ENCODE measurements at places on chromosomes 12 and 14.

DNA sequence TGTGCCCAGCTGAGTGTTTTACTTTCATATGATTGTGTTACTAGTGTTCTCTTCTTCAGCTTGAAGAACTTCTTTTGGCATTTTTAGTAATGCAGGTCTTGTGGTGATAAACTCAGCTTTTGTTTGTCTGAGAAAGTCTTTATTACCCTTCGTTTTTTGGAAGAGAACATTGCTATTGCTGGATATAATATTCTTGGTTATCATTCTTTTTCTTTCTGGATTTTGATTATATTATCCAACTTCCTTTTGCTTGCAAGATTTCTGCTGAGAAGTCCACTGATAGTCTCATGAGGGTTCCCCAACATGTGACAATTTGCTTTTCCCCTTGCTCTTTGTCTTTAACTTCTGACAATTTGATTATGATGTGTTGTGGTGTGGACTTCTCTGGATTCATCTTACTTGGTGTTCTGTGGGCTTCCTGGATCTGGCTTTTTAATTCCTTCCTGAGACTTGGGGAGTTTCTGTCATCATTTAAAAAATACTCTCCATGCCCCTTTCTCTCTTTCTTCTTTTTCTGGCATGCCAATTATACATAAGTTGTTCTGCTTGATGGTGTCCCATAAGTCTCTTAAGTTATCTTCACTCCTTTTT is 416.8 kb downstream of the CCDC91 start:
- no peak for DNase-seq

DNA sequence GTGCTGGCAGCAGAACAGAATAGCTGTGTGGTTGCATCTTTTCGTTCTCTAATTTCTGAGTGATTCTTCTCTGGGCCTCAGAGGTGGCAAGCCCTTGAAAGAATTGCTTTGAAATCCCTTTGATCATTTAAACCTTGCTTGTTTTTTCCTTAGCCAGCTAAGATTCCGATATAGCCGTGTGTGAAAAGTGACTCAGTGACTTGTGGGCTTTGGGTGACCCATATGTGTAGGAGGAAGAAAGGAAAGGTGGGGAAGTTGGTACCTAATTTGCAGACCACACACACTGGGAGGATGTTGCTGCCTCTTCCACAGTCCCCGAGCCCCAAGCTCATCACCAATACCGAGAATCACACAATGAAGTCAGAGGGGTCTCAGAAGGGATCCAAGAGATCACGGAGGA is 18.8 kb downstream of the SLC24A4 start:
- no peak for DNase-seq

- DNase-seq = no peak
Measured at GRCh38 chr14:95044463-95045105, 112.7 kb downstream of the DICER1 start.

- DNase-seq = no peak
Measured at GRCh38 chr14:95875831-95876760, 536 bp upstream of the TUNAR start.

DNA sequence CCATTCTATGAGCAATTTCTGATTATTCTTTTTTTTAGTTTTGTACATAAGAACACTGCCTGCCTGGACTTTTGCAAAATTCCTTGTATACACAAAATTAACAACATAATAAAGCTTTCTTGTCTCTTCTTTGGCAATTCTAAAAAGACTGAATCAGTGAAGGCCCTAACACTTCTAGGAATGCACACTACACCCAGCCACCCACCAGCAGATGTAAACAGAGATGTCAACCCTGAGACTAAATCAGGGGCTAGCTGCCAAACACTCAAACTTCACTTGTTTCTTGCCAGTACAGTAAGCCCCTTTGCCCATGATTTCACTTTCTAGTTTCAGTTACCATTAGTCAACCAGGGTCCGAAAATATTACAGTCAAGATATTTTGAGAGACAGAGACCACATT is 15.5 kb downstream of the DCAF5 start:
- DNase-seq = no peak

DNA sequence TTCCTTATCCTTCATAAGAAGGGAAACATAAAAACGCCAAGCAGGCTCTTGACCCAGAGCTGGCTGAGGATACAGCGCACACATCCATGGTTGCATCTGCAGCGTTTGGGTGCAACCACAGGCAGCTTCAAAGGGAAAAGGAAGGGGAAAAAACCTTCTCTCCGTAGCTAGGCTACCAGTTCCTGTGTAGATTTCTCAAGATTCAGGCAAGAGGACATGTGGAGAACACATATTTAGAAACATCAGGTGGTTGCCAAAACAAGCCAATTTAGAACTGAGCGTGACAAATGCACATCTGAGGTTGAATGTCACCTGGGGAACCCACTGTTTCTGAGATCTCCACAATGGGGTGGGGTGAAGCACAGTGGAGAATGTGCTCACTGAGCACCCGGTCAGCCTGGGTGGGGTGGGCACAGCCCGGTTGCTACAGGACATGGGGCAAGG is 78.3 kb upstream of the BDKRB2 start:
- no peak for DNase-seq

DNA sequence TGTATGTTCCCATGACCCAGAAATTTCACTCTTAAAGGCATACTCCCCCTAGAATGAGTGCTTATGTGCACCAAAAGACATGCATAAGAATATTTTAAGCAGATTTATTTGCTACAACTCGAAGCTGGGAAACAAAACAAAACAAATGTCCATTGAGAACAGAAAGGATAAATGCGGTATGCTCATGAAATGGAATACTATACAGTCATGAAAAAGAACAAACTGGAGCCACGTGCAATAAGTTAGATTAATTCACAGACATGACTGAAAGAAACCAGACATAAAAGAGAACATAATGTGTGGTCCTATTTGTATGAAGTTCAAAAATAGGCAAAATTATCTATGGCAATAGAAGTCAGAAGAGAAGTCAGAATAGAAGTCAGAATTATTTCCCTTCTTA is 69.9 kb downstream of the TBX3 start:
- DNase-seq = no peak

- DNase-seq = no peak
Measured at GRCh38 chr12:46920499-46920898, 94.7 kb upstream of the SLC38A4 start.

- DNase-seq = no peak
Measured at GRCh38 chr14:32331206-32331605, 2.1 kb downstream of the AKAP6 start.

- no peak for DNase-seq
Measured at GRCh38 chr14:35927727-35928126, 101.6 kb downstream of the BRMS1L start.

GRCh38 chr12:58502841-58503240 is 417.5 kb downstream of the LRIG3 start:
- DNase-seq = no peak

- DNase-seq = no peak
Measured at GRCh38 chr12:28987538-28988324, 161.3 kb upstream of the FAR2 start.

DNA sequence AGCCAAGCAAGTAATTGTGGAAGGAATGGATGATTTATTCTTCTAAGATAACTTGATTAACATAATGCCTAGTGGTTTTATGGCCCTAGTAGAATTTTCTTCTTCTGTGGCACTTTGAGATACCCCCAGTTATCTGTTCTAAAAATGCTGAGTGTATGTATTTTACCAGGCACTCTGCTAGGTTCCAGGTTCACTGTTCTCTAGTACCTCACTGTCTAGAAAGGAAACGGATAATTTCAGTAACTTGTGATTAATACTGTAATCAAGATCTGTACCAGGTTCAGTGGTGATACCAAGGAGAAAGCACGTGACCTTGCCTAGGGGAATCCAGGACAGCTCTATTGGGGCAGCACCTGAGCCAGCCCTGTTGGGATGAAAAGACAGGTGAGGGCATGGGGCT is 8.0 kb downstream of the ANO6 start:
- no peak for DNase-seq

- no peak for DNase-seq
Measured at GRCh38 chr12:128338386-128339125, 71.6 kb downstream of the TMEM132C start.

DNA sequence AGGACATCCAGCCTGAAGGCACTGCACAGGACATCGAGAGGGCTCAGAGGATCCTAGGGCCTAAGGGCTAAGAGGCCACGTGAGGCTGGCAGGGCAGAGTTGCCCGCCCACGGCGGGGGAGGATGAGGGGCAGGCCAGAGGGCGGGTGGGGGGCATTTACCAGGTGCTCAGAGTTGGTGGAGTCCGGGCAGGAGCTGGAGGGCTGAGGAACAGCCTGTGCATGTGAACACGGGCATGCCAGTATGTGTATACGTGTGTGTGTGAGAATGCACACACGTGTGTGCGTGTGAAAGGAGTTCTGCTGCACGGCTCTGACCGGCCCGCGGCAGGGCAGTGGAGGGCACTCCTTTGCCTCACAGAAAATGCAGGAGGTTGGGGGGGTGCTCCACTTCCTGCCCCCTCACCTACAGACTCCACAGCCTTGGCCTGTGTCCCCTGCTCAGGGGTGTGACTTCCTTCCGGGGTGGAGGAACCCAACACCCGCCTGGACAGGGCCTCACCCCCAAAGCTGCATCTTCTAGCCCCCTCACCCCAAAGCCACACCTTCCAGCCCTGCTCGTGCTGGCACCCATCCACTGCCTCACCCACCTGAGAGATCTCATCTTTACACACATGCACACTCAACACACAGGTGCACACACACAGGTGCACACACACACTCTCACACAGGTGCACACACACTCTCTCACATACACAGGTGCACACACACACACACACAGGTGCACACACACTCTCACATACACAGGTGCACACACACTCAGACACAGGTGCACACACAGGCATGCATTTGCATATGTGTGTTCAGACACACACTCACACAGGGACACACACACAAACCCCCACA is 11.8 kb upstream of the GPR132 start:
- no peak for DNase-seq

DNA sequence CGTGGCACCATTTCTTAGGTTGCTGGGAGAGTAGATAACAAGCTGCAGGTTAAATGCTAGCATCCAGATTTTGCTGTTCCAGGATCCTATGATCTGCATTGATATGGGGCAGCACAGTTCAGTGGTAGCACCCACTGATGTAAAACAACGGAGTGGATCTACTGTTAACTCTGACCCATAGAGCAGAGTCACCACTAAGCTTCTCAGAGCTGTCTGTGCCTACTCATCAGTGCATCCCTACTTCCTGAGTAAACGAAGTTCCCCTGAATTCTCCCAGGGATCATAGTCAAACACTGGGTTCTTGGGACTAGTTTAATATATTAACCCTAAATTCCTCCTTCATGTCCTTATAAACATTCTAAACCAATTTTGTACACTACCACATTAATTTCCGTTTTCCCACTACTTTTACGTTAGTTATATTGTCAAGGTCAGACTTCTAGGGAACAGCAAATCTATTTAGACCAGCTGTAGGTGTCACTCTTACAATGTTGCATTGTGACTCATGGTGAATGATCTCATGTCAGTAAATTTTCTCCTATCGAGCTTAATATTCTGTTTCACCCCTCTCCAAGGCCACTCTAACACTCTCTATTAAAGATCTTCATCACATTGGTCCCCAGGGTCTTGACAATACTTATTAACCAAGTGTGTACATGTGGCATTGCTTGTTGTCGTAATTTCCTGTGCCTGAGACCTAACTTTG is 10.3 kb downstream of the RERGL start:
- DNase-seq = no peak

- peak; percentile 58 for DNase-seq
Measured at GRCh38 chr14:33357225-33358010, 418.7 kb downstream of the NPAS3 start.

GRCh38 chr12:44930972-44931600 is 55.0 kb upstream of the NELL2 start:
- peak; percentile 48 for DNase-seq

GRCh38 chr14:54377501-54377900 is 19.3 kb upstream of the CDKN3 start:
- DNase-seq = no peak

GRCh38 chr12:130186651-130187268 is 24.5 kb downstream of the FZD10 start:
- no peak for DNase-seq

DNA sequence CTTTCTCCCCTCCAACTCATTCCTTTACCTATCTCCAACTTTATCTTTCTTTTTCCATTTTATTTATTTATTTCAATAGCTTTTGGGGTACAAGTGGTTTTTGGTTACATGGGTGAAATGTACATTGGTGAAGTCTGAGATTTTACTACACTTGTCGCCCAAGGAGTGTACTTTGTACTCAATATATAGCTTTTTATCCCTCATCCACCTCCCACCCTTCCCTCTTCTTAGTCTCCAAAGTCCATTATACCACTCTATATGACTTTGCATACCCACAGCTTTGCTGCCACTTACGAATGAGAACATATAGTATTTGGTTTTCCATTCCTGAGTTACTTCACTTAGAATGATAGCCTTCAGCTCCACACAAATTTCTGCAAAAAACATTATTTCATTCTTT is 152.6 kb upstream of the NUDT4 start:
- DNase-seq = no peak

DNA sequence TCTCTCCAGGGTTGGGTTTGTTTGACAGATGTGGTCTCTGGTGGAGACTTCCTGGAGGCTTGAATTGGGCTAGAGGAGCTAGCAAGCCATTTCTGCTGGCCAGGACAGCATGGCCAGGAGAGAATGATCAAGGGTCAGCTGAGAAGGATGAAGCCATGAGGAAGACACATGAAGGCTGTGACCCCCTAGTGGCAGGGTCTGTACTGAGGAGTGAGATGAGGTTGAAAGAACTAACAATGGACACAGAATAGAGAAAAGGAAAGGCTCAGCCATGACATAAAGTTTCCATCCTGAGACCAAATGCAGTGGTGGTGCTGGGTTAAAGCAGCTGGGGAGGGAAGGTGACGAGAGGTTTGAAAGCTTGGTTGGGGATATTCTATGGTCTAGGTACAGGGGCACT is 89.9 kb downstream of the NT5DC3 start:
- DNase-seq = no peak

- DNase-seq = no peak
Measured at GRCh38 chr12:94020335-94020734, 128.0 kb upstream of the PLXNC1 start.

DNA sequence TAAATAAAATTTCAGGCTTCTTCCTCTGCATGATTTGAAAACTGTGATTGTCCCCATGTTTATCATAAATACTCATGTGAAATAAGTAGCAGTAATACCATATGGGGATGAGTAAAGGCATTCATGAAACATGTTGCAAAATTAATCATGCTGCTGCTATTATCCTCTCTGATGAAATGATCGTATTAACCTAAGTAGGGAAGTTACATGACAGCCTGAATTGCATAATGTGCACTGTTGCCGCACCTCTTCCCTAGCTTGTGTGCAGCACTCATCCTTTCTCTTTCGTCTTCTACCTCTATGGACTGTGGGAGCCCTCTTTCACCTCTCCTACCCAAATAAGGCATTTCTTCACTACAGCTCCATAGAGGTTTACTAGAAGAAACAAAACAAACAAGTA is 367.6 kb downstream of the SOX5 start:
- DNase-seq = no peak

GRCh38 chr12:87801860-87802720 is 227.1 kb downstream of the C12orf50 start:
- DNase-seq = no peak

- DNase-seq = no peak
Measured at GRCh38 chr12:68336889-68337303, 4.7 kb upstream of the MDM1 start.

Measured in SHP77 treated with DMSO at 0.1 percent for 48 hours (cell line).